GM04504 (cell line): ENCODE measurements at places on chromosomes 7 and 10.

GRCh38 chr7:156347132-156347531, 293.4 kb upstream of the RNF32 start:
- no peak for DNase-seq

DNA sequence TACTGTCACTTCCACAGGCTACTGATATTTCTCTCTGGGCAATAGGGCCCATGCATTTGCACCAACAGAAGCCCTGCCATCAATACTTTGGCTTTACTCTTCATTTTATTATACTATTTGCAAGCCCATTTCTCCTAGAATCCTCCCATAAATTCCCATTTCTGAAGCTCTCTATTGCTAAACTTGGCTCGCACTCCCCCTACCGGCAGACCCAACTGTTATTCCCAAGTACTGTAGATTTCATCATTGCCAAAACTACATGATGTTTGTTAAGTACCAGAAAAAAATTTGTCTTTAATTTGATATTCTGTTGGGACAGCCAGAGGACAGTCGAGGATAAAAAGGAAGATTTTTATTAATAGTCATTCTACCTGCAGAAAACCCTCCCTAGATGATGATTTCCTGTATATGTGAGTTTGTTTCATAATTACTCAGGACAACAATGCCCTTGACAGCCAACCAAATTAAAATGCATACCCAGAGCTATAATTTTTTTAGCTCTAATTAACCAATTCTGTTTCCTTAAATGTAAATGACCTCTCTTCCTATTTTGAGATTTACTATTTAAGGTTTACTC, 298.6 kb downstream of the REEP3 start:
- DNase-seq = peak; percentile 40

GRCh38 chr7:18496341-18496700, 772 bp downstream of the HDAC9 start:
- DNase-seq = no peak

DNA sequence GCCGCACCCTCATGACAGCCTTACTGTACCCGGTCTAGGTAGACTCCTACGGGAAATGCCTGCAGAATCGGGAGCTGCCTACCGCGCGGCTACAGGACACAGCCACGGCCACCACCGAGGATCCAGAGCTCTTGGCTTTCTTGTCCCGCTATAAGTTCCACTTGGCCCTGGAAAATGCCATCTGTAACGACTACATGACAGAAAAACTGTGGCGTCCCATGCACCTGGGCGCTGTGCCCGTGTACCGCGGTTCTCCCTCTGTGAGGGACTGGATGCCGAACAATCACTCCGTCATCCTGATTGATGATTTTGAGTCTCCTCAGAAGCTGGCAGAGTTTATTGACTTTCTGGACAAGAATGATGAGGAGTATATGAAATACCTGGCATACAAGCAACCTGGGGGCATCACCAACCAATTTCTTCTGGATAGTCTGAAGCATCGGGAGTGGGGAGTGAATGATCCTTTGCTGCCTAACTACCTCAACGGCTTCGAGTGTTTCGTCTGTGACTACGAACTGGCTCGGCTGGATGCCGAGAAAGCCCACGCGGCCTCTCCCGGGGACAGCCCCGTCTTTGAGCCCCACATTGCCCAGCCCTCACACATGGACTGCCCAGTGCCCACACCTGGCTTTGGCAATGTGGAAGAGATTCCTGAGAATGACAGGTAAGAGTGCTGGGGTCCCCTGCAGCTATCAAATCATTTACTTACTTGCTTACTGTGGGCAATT, 8.5 kb upstream of the CHCHD1 start:
- no peak for DNase-seq

DNA sequence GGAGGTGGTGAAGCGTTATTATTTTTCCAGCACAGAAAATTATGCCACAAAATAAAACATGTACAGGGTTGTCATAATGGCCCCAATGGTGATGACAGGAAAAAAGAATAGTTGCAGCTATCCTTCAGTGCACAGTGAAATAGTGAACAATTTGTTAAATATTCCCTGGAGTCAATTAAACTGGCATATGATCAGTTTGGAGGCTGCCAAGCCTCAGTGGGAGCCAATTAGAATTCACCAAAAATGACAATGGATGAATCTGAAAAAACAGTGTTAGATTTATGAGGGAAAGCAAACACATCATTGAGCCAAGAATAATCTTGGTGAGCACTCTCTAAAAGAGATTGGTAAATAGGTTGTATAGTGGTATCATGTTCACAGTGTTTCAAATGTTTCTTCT, 146.3 kb downstream of the OTUD1 start:
- no peak for DNase-seq

GRCh38 chr10:132258423-132258822, 49.3 kb downstream of the STK32C start:
- no peak for DNase-seq

- peak; percentile 89 for DNase-seq
Measured at GRCh38 chr10:130021383-130021950, 57.4 kb upstream of the EBF3 start.

DNA sequence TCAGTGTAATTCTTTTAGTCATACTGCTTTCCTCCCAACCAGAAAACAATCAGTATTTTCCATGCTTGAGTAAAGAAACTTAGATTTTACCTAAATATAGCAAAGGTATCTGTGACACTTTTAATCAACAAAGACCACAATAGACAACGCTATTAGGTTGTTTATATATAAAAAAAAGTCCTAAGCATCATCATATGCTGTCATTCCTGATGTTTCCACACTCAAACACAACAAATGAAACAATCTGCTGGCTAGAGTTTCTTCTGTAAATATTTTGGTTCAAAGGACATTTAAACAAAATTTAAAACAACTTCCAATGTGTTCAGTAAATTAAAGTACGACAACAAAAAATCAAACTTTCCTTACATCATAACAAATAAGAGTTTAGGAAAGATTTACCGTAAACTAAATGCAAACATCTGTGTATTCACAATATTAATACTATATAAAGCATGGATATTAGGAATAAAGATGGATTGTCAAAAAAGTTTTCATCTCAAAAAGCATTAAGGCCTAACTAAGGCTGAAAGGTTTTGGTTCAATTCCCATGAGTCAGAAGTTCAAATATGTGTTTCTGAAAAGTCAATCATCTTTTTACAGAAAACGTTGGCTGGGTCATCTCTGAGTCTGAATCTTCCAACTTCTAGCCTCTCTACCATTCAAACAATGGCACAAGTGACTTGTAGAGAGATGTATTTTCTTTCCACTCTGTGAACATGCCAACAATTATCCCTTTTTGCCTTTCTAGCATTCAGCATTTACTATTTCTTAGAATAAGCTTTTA, 157.1 kb downstream of the CRPPA start:
- DNase-seq = no peak

GRCh38 chr7:108586274-108586710, 16.6 kb downstream of the DNAJB9 start:
- no peak for DNase-seq

DNA sequence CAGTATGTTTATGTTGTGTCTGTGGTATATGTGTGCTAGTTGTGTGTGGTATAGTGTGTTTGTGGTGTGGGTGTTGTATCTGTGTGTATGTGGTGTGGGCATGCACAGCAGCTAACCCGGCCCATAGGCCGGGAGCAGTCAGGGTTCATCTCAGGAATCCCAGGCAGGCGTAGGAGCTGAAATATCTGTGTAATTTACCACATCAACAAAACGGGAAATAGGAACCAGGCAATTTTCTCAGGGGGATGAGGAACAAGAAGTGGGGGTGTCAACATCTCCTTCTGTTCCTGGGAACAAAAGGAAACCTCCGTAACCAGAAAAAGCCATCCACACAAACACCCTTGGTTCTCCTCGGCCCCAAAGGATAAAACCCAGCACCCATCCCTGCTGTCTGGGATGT, 24.5 kb upstream of the ZNF488 start:
- no peak for DNase-seq

- DNase-seq = no peak
Measured at GRCh38 chr10:101355072-101355706, 1.2 kb downstream of the BTRC start.

GRCh38 chr7:135369405-135369804, 135.8 kb downstream of the STRA8 start:
- no peak for DNase-seq

GRCh38 chr10:61973906-61974305, 72.4 kb downstream of the ARID5B start:
- no peak for DNase-seq

DNA sequence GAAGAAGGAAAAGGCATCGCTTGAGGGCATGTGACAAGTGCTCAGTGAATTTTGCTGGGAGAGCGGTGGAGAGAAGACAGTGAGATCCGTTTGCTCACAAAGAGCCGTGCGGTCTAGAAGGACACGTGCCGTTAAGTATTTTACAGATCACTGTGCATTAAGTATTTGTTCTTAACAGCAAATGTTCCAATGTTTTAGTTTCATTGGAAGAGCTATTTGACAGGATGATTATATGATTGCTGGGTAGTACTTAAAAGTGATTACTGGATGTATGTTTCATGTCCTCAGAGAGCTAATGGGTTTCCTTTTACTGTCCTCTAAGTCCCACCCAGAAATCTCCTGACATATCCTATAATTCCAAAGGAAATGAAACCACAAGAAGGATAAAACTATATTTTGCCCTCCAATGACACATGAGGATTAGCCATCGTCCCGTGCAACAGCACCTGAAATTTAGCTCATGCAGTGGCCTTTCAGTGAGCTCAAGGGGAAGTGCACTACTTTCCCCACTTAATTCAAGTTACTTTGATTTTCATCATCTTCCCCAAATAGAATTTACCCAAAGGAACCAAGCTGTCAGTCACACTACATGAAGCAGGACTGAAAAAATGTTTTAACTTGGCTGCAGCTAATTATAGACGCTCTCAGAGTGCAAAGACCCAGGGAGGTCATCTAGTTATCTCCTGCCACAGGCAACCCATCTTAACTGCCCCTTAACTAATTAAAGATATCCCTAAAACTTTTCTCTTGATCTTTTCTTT, 80.3 kb downstream of the KLF6 start:
- no peak for DNase-seq

GRCh38 chr7:7181519-7182155, 707 bp upstream of the C1GALT1 start:
- DNase-seq = no peak

DNA sequence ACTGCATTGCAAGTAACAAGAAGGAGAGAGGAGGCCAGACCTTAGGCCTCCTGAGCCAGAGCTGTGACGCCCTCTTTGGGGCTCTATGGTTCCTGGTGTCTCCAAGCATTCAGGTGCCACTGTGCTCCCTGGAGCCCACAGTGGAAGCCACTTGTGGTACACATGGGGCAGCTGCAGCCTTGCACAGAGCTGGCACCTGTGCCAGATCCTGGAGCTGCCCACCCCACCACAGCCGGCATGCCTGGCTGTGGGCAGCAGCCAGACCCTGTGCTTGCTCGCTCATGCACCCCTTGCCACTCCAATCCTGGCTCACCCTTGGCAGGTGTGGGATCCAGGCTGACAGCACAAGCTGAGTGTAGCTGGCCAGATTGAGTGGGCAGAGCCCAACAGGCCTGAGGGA, 173.8 kb upstream of the SMIM30 start:
- DNase-seq = no peak

GRCh38 chr7:2409745-2410414, 6.5 kb downstream of the CHST12 start:
- no peak for DNase-seq

- no peak for DNase-seq
Measured at GRCh38 chr10:61898435-61898778, 3.1 kb upstream of the ARID5B start.

DNA sequence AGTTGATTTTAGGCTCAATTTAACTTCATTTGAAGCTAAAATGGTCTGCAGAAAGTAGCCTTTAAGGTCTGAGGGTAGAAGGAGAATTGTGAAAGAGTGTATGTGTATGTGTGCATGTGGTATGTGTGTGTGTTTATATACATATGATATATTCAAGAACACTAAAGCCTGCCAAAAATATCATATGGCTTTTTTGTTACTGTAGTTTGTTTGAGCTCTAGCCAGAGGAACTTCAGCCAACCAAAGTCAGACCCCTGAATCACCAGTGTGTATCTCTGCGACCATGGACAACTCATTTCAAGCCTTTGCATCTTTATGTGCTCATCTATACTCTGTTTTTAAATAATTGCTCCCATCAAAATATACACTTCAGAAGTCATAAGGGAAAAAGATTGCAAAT, 58.4 kb upstream of the HDAC9 start:
- no peak for DNase-seq

- DNase-seq = peak; percentile 98
Measured at GRCh38 chr10:91613411-91614187, 19.3 kb downstream of the PPP1R3C start.

DNA sequence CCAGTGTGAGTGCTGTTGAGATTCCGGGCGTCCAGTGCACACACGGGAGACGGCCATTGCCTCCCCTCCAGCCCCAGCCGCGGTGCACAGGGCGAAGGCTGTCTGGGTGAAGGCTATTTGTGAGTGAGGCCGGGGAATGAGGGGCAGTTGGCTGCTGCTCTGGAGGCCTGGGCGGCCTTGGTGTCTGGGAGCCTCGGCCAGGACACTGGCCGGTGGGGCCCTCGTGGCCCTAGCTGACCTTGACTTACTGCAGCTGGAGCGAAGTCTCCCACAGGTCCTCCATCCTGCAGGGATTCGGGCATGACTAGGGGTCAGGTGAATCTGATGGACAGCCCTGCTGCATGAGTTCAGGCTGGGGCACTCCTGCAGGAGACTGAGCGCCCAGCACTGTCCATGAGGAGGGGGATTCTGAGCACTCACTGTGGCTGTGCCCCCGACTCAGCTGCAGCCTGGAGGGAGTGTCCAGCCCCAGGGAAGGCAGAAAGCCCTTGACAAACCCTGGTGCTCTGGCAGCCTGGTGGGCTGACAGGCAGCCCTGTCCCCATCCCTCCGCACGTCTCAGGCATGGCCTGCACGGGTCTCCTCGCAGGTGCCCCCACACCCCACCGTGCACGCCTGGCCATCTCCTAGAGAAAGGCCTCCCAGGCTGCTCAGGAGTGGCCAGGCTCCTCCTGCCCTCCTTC, 52.7 kb upstream of the FAM20C start:
- DNase-seq = no peak

GRCh38 chr10:112996462-112996861, 46.4 kb downstream of the TCF7L2 start:
- DNase-seq = no peak

DNA sequence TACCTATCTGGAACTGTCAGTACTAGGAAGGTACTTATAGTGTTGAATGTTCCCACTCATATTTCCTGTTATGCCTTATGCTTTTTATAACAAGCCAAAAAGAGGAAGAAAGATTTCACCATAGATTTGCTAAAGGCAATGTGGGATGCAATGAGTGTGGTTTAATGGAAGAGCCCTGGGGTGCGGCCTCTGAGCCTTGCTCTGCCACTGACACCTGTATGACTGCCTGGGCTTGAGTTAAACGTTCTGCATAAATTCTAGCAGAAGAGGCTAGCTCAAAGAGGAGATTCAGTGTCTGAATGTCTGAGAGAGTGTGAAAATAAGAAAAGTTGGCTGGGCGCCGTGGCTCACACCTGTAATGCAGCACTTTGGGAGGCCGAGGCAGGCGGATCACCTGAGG, 143.8 kb downstream of the TPST1 start:
- no peak for DNase-seq

GRCh38 chr7:156820445-156821063, 72.4 kb downstream of the LMBR1 start:
- DNase-seq = no peak
